Brain pericyte (primary cell): ENCODE measurements at places on chromosomes 12 and 14.

DNA sequence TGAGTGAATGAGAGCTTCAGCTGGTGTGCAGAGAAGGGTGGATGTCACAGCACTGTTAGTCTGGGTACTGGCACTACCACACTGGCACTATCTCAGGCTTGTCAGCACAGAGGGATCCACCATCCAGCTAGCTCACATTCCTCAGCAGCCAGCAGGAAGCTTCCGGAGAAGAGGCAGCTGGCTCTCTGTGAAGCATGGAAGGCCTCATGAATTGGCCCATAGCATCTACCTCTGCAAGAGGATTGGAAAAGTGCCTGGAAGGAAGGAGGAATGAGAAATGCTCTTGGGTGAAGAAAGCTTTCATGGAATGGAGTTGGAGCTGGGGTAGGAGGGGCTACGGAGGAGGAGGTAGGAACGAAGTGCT, 9.9 kb downstream of the KRT83 start:
- DNase-seq, result no peak

GRCh38 chr12:24255920-24256665, 306.6 kb upstream of the SOX5 start:
- no peak for DNase-seq

DNA sequence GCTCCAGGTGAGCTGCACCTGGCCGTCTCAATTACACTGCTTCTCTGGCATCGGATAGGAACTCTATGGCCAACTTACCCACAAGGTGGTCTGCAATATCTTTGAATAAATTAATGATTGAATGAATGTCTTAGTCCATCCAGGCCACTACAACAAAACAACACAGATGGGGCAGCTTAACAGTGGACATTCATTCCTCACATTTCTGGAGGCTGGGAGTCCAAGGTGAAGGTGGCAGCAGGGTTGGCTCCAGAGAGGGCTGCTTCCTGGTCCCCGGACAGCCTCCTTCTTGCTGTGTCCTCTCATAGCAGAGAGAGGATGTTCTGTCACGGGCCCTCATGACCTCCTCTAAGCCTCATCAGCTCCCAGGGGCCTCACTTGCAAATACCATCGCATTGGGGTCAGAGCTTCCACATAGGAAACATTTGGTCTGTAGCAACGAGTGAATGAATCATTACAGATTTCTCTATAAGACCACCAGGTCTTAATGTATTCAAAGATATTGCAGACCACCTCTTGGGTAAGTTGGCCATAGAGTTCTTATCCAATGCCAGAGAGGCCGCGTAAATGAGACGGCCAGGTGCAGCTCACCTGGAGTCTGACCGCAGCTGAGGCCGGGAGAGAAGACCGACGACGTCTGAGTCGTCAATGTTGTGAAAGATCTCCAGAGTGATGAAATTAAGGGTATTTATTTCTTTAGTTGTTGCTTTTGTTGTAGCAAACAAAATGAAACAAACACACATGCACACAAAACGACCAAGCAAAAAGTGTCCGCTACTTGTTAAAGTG, 182.7 kb upstream of the C14orf180 start:
- DNase-seq, result no peak

GRCh38 chr14:68927956-68928675, 51.0 kb downstream of the ACTN1 start:
- no peak for DNase-seq
